Fibroblast of skin of back (primary cell): ENCODE measurements at places on chromosomes 1 and 21.

DNA sequence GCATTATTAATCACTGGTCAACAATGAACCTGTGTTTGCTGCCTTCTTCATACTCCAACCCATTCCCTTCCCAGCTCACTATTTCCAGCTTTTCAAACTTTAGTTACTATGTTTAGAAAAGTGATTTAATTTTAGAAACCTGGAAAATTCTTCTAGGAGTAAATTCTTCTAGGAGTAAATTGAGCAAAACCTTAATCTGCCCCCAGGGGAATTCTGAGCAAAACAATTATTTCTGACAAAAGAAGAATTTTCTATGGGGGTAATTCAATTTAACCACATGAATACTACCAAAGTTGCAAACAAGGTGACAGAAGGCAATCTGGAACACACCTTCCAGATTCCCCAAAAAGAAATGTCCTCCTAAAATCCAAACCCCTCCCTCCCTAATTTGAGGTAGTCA is 1.8 kb downstream of the LUZP1 start:
- no peak for DNase-seq

GRCh38 chr1:109466452-109467300 is at the start of gene SYPL2:
TSS of gene SYPL2 (plus strand) at chr1:109466546. CDS start at chr1:109466844, 298 bp downstream.
- DNase-seq: peak; percentile 17

DNA sequence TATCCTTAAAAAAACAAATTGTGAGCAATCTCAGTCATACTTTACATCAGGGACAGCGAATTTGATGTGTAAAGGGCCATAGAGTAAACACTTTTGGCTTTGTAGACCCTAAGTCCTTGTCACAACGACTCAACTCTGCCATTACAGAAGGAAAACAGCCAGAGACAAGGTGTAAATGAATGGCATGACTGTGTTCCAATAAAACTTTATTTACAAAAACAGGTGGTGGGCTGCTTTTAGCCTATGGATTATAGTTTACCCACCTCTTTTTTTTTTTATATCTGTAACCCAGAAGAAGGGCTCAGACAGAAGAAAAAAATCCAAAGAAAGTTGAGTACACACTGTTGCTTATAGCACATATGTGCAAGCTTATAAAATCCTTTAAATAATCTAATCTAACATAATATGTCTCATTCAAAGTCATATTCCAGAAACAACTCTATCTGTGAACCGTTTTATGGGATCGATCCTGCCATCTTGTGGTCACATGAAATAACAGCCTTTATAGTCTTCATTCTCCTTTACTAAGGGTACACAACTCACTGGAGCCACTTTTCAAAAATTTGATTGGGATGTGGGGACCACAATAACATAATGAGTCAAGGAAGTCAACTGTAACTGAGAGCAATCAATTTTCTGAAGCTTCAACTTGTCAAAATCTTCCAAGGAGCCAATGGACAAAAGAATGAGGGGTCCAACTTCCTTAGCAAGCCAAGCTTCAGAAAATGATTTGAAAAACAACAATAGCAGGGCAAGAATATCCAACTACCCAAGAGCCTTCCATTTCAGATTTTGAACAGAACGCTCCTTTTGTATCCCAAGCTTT is 142.2 kb upstream of the KRTAP19-8 start:
- peak; percentile 57 for DNase-seq

DNA sequence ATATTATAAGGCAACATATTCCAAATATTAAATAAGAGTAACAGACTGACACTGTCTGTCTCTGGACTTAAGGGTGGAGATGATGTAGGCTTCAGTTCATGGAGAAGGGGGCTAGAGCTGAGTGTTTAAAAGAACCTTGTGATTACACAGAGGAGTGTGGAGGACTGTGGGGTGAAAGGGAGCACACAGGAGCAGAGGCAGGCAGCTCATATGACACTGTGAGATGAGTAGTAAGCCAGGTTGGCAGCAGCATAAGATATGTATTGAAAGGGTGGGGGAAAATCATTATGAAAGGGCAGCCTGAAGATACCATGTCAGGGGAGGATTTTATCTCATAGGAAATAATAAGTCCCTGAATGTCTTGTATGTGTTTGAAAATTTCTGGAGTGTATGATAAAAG is 104.5 kb downstream of the AK5 start:
- no peak for DNase-seq

DNA sequence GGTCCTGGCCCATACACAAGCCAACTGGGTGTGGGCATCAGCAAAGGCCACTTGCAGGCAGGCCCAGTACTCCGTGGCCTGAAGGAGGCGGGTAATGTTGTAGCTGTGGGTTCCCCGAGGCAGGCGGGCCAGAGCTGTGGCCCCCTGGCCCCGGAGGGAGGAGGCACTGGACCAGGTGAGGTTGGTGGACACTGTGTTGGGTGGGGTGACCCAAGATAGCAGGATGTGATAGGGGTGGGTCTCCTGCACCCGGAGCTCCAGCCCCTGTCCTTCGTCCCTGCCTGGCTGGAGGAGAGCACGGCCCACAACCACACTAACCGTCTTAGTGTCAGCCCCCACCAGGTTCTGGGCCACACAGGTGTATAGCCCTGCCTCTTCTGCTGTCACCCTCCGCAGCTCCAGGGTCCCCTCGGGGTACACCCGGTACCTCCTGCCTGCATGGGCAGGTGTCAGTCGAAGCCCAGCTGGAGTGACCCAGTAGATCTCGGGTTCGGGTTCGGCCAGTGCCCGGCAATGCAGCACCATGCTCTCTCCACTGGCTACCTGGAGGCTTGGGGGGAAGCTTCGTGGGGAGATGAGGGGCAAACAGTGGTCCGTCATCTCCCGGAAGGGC is 67.3 kb downstream of the LRRN2 start:
- DNase-seq: no peak

GRCh38 chr1:57991289-57991688 is 555.2 kb downstream of the OMA1 start:
- DNase-seq: no peak
